ENCODE measurements at places on chromosomes 7 and 10. TPM values are rescaled to one million over a fixed set of nuclear protein-coding genes. Genes with fewer than 3 reads are reported as not detected.

The LMOD2 gene
- not detected for total RNA-seq

The LRRC17 gene
- total RNA-seq, result not detected

The FAM24A gene
- not detected for total RNA-seq

The CALY gene
- total RNA-seq, result 0.70 TPM

The C7orf57 gene
- 0.20 TPM for total RNA-seq

The TAS2R38 gene
- not detected for total RNA-seq

The DRGX gene
- not detected for total RNA-seq

The CALML3 gene
- total RNA-seq, result not detected

The NPFFR1 gene
- not detected for total RNA-seq

The SGCE gene
- 56.0 TPM for total RNA-seq

The EPHB6 gene
- 0.17 TPM for total RNA-seq

The CTAGE4 gene
- total RNA-seq, result not detected

The OR6B1 gene
- total RNA-seq, result not detected

The ANTXRL gene
- 0.43 TPM for total RNA-seq

The RPP38 gene
- 35.1 TPM for total RNA-seq

The POU6F2 gene
- total RNA-seq, result not detected

The CCDC3 gene
- total RNA-seq, result 1.0 TPM

The UCN3 gene
- not detected for total RNA-seq

The DDC gene
- total RNA-seq, result 1.2 TPM

The MYPN gene
- total RNA-seq, result 2.3 TPM

The SAP25 gene
- total RNA-seq, result 0.80 TPM
